Vagina (tissue), 2 donors: ENCODE measurements at places on chromosomes 1 and 21.

DNA sequence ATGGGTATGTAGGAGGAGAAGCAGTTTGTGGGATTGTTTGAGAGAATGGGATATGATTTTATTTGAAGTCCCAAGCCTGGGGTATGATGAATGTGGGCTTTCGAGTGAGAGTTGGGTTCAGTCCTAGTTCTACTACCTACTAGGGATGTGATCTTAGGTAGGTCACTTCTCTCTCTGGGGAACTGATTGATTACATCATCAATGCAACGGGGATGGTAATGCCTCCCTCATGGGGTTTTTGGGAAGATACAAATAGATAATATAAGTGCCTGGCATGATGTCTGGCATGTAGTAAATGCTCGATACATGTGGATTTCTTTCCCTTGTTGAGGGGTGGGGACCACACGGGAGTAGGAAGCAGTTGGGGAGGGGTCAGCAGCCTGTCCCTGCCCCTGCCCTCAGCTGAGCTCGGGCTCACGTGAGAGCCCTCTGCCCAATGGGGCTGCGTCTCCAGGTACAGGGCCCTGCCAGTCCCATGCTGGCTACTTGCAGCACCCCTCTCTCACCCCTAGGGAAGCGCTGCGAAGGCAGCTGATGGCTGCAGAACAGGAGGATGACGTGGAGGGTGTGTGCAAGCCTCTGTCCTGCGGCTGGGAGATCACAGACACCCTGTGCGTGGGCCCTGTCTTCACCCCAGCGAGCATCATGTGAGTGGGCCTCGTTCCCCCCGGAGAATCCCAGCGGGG is 38.7 kb downstream of the AZIN2 start:
- no peaks in the 10 kb centered on the region for H3K4me1 ChIP-seq
- H3K27me3 ChIP-seq = no peaks in the 10 kb centered on the region
- no peak overlapping the region for H3K27ac ChIP-seq
- no peak for DNase-seq

- H3K27ac ChIP-seq = no peak overlapping the region
- H3K27me3 ChIP-seq = no peaks in the 10 kb centered on the region
- no peak overlapping the region for H3K4me3 ChIP-seq
- no peak for DNase-seq
- no peaks in the 10 kb centered on the region for H3K36me3 ChIP-seq
- no peaks in the 10 kb centered on the region for H3K4me1 ChIP-seq
Observed at GRCh38 chr21:8989721-8990325, 1531.6 kb upstream of the TPTE start.

DNA sequence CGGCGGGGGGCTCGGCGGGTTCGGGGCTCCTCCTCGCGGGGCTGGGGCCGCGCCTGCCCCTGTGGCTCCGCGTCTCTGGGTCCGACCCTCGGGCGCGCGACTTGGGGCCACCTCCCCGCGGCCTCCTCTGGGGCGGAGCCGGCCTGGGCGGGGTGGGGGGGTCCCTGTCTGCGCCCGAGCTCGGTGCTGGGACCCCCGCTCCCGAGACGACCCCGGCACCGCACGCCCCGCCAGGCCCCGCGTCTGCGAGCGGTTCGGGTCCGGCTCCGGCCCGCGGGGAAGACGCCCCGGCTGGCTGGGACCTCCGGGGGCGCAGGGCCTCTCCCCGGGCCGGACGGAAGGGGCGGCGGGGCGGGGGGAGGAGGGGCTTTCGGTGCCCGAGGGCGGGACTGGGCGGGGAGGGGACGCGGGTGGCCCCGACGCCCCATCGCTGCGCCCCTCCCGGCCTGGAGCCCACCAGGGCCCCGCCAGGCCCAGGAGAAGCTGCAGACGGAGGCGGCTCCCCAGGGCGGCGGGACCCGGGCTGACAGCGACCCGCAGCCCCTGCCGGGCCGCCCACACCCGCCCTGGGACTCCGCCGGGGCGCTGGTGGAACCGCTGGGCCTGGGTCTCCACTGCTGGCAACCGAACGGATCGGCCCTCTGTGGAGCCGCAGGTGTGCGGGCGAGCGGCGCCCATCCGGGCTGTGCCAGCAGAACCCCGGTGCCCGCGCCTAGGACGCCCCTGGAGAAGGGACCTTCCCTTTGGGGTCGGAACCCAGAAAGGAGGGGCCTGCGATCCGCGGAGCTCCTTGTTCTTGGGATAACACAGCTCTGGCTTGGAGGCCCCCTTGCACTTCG is 610 bp downstream of the COL6A2 start:
- peak; percentile 81 for DNase-seq
- peak overlapping the region; percentile 98 for H3K27ac ChIP-seq
- H3K36me3 ChIP-seq = no peaks in the 10 kb centered on the region
- no peaks in the 10 kb centered on the region for H3K27me3 ChIP-seq

GRCh38 chr1:7265771-7266371 is 480.6 kb downstream of the CAMTA1 start:
- DNase-seq = peak; percentile 25
- no peaks in the 10 kb centered on the region for H3K36me3 ChIP-seq
- H3K27me3 ChIP-seq = no peaks in the 10 kb centered on the region
- no peak overlapping the region for H3K27ac ChIP-seq

DNA sequence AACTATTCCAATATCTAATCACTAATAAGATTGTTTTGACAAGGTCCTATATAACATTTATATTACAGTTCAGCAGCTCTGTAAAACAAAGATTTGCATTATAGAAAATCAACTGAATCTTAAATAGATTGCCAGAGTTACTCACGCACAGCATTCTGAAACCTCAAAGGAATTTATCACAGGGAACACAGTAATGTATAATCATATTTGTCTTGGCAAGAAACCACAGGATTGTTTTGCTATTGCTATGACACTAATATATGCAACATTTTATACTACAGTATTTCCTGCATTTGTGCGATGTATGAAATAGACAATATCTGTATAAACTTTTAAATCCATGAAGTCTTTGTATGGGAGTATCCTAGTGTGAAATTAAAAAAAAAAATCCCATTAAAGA is 101.4 kb downstream of the PLPPR5 start:
- H3K27ac ChIP-seq = no peak overlapping the region
- H3K4me3 ChIP-seq = no peak overlapping the region
- no peak for DNase-seq
- no peaks in the 10 kb centered on the region for H3K36me3 ChIP-seq
- H3K27me3 ChIP-seq = no peaks in the 10 kb centered on the region
- H3K4me1 ChIP-seq = no peaks in the 10 kb centered on the region

- no peaks in the 10 kb centered on the region for H3K4me1 ChIP-seq
- DNase-seq = no peak
- H3K27me3 ChIP-seq = no peaks in the 10 kb centered on the region
- H3K27ac ChIP-seq = no peak overlapping the region
- no peak overlapping the region for H3K4me3 ChIP-seq
Observed at GRCh38 chr1:162919034-162919433, 58.1 kb upstream of the CCDC190 start.
